ENCODE measurements at places on chromosomes 7 and 10.
A peak's percentile ranks its signal among the peaks of the same experiment; 100 is the strongest.

DNA sequence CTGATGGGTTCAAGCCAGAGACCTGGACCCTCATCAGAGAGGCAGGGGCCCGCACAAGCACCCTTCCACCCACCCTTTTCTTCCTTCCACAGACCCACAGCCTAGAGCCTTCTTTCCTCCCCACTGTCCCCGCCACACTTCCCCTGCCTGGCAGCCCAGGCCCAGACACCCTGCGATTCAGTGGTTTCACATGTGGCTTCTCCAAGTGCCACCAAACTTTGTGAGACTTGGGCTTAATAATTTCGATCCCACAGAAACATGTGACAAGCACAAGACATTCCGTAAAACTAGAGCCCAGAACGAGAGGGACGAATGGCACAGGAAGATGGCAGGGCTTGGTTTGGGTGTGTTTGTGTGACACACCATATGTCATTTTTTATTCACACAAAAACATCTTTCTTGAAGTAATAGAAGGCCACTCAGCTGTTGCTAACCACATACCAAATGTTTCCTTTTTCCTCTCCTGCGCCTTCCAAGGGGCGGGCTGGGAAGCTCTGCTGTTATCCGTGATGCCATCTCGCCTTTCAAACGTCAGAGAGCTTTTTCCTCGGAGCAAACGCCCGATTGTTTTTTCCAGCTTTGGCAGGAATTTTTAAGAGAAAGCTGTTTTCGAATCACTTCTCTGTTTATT lies 162.9 kb downstream of the GRK5 start:
- DNase-seq: no peak

GRCh38 chr7:101081432-101081831 lies 3.8 kb upstream of the TRIM56 start:
- DNase-seq: no peak

- DNase-seq: no peak
Observed at GRCh38 chr7:70392256-70392876, 739.6 kb upstream of the GALNT17 start.

- DNase-seq: no peak
Observed at GRCh38 chr7:39069896-39070881, 92.5 kb downstream of the POU6F2 start.

DNA sequence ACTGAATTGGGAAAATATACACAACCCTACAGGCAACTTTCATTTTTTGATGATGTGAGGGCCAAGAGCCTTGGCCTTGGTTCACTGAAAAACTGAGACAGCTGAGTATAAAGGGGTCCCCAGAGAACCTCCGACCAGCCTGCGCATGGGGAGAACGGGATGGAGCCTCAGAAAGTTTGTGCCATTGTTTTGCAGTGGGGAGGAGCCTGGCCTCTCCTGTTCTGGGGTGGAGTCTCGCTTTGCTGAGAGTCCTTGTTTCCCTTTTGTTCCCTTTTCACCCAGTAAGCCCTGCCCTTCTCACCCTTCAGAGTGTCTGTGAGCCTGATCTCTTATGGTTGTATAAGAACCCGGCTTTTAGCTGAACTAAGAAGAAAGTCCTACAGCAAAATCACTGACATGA lies 193.2 kb upstream of the AKR1E2 start:
- no peak for DNase-seq

DNA sequence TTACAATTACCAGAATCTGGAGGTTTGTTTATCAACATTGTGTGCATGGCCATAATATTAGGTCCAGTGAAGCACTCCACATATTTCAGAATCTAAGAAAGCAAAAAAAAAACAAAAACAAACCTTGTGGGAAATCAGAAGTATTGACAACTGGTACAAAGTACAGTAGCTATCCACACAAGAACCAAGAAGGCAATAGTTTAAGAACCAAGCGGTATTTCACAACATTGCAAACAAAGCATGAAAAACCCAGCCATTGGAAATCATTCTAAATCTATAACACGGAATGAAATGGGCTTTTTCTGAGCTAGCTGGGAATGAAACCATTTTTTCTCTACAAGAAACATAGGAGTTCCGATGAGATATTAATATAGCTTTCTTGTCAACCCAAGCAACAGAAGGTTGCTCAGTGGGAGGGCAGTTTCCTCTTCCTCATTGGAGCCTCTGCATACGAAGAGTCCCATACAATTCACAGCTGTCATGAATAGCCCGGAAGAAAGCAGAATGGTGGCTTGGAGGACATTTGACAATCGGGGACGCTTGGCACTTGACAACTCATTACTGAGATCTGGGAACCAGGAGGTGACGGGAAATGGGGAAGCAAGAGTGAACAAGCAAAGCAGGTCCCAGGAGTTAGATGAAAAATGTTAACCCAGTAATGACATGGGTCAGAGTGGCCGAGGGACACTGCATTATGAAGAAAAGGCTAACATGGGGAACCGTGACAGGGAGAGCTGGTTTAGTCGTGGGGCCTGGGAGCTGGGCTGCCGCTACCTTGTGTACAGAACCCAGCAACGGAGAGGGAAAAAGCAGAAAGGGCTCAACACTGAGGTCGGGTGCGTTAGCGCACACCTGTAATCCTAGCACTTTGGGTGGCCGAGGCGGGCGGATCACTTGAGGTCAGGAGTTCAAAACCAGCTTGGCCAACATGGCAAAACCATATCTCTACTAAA lies 7.8 kb downstream of the PHYH start:
- DNase-seq: no peak

DNA sequence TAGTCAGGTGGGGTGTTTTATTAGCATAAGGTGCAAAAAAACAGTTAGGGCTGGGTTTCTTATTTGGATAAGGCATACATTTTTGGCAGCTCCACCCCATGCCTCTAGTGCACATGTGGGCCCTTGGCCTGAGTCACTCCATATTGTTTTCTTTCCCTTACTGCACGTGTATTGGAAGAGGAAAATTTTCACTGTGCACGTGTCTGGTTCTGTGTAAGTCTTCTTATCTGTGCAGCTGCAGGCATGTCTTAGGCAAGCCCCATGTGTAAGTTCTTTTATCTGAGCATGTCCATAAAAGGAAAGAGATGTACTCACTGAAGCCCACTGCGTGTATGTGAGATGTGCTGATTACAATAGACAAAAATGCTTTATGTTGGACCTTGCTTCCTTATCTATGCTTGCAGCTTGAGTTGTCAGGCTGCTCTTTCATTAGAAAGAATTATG lies 540.3 kb upstream of the IGFBP3 start:
- no peak for DNase-seq

DNA sequence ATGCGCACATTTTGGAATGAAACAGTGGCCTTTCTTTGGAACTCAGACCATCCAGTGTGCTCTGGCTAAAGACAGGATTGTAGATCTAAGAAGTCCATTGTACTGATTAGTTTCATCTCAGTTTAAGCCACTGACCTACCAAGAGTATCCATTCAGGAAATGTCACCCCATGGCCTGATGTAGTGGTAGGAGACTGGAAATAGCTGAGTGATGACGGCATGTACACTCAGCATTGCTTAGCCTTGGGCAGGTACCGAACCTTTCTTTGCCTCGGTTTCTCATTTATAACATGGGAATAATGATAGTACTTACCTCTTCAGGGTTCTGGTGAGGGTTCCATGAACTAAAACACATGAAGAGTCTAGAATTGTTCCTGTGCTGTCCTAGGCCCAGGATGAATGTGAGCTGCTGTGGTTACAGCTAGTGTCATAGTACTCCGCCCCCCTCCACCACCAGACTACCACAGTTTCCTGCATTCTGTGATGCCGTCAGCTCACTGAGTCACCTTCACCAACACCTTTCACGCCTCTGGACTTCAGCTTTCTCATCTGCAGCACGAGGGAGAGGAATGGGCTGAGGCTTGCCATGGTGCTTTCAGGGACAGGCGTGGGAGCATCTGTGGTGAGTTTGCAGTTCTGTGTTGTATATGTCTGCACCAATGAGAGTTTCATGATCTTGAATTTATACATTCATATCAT lies 484.0 kb upstream of the GALNT17 start:
- no peak for DNase-seq

DNA sequence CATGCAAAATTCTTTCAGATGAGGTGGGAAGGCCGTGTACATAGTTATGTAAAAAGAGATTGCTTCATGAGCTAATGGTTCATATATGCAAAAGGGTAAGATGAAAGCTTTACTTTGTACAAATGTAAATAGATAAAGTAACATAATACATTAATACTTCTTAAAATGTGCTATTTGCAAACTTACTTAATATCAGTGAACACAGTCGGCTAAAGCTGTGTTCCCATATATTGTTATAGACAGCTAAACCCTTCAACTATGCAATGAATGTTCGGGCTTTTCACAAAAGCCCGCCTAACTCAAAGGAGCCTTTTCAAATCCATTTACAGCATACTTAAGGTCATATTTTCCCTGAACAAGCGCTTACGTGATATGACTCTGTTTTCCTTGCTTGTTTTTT lies 340.6 kb upstream of the GALNT17 start:
- DNase-seq: no peak

- no peak for DNase-seq
Observed at GRCh38 chr7:158299607-158300006, 288.0 kb downstream of the PTPRN2 start.

GRCh38 chr10:48316236-48316635 lies 9.8 kb downstream of the MAPK8 start:
- no peak for DNase-seq

DNA sequence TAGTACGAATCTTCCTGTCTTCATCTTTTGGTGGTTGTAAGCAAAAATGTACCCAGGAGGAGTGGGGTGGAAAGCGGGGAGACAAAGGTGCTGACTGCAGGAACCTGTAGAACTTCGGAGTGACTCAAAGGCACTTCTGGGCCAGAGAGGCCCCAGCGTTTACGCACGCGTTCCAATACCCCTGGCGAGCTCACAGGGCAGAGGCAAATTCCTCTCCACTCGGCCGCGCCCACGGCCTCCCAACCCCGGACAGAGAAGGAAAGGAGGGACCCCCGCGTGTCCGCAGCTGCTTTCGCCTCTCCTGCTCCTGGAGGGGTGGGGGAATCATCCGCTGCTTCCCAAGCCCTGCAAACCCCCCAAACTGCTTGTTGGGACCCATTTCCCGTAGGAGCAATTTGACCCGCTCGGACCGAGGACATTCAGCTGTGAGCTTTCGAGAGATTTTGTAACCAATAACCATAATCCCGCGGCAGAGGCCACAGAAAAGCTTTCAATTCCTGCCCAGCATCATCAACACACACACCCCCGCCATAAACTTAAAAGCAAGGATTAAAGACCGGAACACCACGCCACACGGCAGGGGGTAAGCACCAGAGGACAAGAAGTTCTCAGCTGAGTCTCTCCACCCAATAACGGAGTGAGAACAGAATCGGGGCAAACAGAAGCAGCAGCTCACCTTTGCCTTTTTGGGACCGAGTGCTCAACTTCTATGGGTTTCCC lies 2.3 kb downstream of the IGF2BP3 start:
- DNase-seq: peak; percentile 61

GRCh38 chr10:55734112-55734511 lies 626.9 kb downstream of the ZWINT start:
- DNase-seq: no peak

GRCh38 chr7:78558566-78558965 lies 760.0 kb downstream of the PHTF2 start:
- DNase-seq: no peak

DNA sequence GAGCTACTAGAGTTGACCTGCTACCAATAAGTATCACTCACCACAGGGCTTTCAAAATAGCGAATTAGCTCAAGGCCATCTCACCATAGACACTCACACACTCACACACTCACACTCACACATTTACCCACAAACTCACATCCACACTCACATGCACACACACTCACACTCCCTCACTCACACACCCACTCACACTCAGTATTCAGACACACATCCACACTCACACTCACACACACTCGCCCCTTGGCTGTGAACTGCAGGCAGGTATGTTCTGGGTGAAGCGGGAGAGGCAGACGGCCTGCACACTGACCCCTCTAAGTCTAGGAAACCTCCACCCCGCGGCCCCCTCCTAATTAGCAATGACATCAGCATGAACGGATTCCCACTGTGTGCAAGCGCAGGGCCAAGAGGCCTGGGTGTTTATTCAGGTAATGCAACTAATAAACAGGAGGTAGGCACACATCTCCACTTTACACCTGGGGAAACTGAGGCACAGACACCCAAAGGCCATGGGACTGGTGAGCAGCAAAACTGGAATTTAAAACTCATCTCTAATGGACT lies 94.6 kb downstream of the ADARB2 start:
- DNase-seq: no peak

- DNase-seq: no peak
Observed at GRCh38 chr10:4083509-4084003, 298.5 kb upstream of the KLF6 start.

DNA sequence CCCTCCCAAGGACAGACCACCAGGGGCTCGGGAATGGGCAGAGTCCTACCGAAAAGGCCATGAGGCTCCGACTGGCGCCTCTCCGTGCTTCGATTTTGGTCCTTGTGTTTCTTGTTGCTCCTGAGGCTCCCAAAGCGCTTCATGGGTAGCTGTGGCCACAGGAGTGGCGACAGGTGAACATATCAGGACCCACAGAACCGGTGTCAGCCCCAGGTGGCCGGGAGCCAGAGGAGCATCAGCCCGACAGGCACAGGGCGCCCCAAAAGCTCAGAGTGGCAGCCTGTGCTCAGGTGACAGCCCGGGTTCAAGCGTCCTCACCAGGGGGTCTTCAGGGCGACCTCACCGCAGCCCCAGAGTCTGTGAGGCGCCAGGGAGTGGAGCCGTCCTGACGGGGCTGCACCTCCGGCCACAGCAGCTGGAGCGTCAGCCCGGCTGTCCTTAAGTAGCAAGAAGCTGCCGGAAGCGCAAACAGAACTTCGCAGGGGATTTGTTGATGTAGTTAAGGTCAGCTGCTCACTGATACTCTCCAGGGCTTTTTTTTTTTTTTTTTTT lies 141.0 kb downstream of the PRKAG2 start:
- DNase-seq: no peak

DNA sequence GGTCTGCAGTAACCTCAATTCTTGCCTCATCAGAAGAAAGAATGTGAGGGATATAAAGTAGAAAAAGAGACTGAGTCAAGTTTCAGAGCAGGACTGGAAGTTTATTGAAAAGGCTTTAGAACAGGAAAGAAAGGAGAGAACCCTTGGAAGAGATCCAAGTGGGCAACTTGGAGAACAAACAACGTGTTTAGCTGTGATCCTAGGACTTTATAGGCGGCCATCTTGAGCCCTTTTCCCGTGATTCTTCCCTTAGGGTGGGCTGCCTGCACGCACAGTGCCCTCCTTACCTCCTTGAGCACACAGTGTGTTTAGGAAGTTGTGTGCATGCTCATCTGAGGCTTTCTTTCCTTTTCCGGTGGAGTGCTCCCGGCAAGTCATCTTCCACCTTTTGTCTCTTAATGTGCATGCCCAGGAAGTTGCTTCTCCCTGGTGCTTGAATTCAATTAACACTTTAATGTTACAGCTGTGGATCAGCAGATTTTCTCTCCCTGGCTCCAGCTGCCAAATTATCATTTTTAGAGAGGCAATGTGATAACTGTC lies 59.8 kb downstream of the ENTPD1 start:
- no peak for DNase-seq

- no peak for DNase-seq
Observed at GRCh38 chr10:110648692-110649346, 4.7 kb downstream of the RBM20 start.

DNA sequence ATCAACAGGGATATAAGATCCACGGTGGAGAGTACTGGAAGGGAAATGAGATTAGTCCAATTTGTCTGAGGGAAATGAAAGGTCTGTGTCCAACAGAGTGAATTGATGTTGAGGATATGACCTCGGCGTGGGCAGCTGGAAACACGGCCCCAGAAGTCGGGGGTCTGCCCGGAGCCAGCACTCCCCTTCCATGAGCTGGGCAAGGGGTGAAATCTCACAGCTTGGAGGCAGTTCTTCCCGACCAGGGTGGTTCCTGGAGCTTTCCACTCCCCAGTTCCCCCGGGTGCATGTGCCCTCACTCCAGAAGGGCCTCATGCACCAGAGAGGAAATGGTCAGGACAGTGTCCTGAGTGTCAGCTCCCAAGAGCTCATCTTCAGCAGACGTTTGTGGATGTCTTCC lies 264.7 kb upstream of the PPP2R2D start:
- DNase-seq: no peak
